KBM-7 (cell line): ENCODE measurements at places on chromosomes 2 and 18.

GRCh38 chr2:76296438-76296837, 585.7 kb upstream of the GCFC2 start:
- no peak for DNase-seq

DNA sequence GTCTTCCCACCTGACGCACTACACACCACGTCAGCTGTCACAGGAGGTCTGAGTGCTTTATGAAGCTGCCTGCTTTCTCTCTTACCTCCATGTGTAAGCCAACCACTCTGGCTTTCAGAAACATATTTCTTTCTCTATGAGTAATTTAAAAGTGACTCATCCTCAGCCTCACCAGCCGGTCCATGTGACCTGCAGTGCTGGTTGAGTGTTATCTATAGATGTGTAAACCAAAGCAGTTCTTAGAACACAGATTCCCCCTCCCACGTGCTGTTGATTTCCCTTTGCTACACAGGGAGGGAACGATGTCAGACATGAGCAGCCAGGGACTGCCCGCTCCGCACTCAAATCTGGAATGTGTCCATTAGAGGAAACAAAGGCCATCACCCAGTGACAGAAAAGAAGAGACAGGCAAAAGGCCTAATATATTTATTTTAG, 157.8 kb downstream of the BCL2 start:
- peak; percentile 61 for DNase-seq

DNA sequence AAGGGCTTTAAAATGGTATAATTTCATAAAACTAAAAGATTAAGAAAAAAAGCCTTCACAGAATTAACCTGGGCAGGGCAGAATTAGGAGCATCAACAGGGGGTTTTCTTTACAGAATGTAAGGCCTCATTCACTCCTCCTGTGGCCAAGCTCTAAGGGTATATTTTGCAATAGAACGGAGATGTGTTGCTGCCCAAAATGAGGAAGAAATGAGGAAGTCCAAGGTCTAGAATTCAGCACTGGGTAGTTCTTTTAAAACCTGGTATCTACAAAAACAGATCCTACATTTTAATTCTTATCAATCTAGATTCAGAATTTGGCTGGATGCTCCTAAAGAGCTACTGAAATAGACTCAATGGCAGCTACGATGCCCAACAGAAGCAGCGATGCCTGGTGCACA, 101.8 kb downstream of the AKAIN1 start:
- DNase-seq: no peak

GRCh38 chr2:58042486-58042970, 4.1 kb upstream of the VRK2 start:
- peak; percentile 76 for DNase-seq

GRCh38 chr2:3423492-3424170, 44.1 kb downstream of the TRAPPC12 start:
- DNase-seq: peak; percentile 79

DNA sequence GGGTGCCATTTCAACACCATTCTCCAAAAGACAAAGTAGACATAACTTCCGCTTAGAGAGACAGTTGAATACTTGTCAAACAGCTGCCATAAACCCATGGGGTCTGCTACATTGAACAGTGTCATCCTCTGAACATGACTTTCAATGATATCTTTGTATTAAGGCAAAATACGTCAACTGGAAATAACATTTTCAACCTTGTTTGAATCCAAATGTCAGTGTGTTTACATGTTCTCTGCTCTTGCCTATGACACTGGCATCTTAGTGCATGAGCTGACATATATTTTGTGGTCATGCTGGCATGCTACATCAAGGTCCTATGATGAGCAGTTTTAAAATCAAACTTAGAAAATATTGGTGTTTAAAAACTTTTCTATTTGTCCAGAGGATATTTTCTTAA, 1548.1 kb upstream of the LRRTM1 start:
- DNase-seq: no peak

GRCh38 chr2:160294339-160294803, 94.3 kb upstream of the ITGB6 start:
- DNase-seq: peak; percentile 16

DNA sequence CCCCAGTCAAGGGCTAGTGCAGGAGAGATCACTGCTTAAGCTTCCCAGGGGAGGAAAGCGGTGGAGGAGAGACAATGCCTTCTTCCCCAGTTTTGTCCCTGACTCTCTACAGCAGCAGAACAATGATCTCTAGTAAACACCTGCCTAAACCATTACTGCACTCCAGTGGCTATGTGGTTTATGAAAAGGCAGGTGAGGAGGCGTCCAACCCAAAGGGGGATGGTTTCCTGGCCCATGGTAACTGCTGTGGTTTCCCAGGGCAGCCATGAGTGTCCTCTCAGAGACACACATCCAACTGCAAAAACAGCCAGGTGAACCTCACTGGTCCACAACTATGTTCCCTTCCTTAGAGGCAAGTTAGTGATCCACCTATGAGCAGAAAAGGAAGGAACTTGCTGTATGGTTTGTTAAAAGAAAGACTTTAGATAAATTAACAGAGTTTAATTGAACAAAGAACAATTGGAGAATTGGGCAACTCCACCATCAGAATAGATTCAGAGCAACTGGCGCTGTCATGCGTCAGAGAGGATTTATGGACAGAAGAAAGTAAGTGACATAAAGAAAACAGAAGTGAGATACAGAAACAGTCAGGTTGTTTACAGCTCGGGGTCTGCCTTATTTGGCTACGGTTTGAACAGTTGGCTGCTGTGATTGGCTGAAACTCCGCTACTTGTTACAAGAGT, 4.8 kb upstream of the TTC39C start:
- no peak for DNase-seq

- DNase-seq: peak; percentile 70
Observed at GRCh38 chr2:111667542-111668273, 216.3 kb downstream of the ANAPC1 start.

DNA sequence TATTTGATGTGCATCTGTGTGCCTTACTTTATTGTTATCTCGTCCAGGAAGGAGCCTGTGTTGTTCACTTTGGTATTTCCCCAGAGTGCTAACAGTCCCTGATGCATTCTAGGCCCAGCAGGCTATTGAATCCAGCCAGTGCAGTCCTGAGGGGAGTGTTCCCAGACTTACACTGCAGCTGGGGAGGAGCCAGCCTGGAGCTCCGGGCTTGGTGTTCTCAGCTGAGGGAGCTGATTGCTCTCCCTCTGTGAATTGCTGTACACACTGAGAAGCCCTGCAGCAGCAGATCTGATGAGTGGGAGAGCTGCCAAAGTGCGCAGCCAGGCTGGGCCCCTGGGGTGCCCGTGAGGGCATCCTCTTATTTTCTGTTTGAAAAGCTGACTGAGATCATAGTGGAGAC, 159.2 kb downstream of the GALNT3 start:
- DNase-seq: no peak
